ENCODE measurements at places on chromosomes 2 and 18. TPM values are rescaled to one million over a fixed set of nuclear protein-coding genes. Genes with fewer than 3 reads are reported as not detected.
A peak's percentile ranks its signal among the peaks of the same experiment; 100 is the strongest.

GRCh38 chr18:53698907-53699306 lies 525.6 kb downstream of the MBD2 start:
- peak; percentile 33 for DNase-seq

DNA sequence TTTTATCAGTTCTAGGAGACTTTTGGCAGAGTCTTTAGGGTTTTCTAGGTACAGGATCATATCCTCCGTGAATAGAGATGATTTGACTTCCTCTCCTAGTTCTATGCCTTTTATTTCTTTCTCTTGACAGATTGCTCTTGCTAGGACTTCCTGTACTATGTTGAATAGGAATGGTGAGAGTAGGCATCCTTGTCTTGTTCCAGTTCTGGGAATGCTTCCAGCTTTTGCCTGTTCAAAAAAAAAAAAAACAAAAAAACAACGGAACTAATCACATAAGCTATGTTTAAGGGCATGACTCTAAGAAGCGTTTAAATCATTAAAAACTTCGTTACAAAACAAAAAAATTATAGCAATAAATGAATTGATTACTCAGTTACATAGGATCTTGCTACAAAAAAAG lies 145.7 kb downstream of the NUP35 start:
- DNase-seq = no peak

- DNase-seq = no peak
These were observed 32.5 kb upstream of the PUM2 start for GRCh38 chr2:20382965-20383810.

DNA sequence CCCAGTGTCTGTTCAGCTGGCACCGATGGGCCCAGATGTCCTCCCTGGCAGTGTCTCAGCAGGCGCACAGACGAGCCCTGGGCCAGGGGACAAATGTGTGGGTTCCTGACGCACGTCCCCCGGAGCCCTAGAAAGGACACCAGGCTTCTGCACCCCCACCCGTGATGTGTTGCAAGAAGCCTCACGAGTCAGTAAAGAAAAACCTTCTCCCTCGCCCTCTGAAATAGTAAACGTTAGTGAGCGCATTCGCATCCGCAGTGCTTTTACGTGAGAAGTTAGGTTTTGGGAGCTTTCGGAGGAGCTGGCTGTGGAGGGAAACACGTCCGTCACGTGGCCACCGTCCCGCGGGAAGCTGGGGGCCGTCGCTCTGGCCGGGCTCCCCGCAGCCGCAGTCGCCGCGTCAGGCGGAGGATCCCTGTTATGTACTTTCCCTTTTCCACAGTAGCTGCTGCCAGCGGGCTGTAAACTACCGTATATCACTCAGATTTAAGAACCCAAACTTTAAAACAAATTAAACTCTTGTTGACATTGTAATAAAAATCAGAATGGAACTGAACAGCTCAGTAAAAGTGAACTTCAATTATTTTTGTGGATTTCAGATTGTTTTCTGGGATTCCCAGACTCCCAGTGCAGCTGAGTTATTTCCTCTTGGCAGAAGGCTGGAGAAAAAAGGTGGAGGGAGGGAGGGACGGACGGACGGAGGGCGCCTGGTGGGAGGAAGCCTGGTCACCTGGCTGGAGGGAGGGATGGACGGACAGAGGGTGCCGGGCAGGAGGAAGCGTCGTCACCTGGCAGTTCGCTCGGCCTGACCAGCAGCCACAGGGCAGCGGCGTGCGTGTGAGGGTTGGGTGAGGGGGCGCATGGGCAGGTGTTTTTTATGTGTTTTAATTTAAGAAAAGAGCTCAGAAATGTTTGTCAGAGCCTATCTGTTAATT lies 112.1 kb downstream of the NFATC1 start:
- peak; percentile 89 for DNase-seq

GRCh38 chr2:127576433-127577207 lies 41.1 kb downstream of the MYO7B start:
- DNase-seq = peak; percentile 60

- DNase-seq = no peak
These were observed 50.8 kb downstream of the EPHA4 start for GRCh38 chr2:221521233-221521845.

- peak; percentile 40 for DNase-seq
These were observed 123.2 kb downstream of the PHLPP1 start for GRCh38 chr18:62838475-62839098.

GRCh38 chr2:237696461-237696860 lies 69.1 kb downstream of the LRRFIP1 start:
- no peak for DNase-seq

GRCh38 chr2:34899079-34899478 lies 1300.0 kb upstream of the FAM98A start:
- DNase-seq = no peak

- DNase-seq = no peak
These were observed 177.6 kb upstream of the HDAC4 start for GRCh38 chr2:239578381-239578780.

GRCh38 chr2:193584522-193584938 lies 1389.8 kb upstream of the TMEFF2 start:
- no peak for DNase-seq

- DNase-seq = no peak
These were observed 1.6 kb upstream of the MARCHF4 start for GRCh38 chr2:216373896-216374295.

- DNase-seq = no peak
These were observed 3.4 kb upstream of the IER3IP1 start for GRCh38 chr18:47179520-47179919.

DNA sequence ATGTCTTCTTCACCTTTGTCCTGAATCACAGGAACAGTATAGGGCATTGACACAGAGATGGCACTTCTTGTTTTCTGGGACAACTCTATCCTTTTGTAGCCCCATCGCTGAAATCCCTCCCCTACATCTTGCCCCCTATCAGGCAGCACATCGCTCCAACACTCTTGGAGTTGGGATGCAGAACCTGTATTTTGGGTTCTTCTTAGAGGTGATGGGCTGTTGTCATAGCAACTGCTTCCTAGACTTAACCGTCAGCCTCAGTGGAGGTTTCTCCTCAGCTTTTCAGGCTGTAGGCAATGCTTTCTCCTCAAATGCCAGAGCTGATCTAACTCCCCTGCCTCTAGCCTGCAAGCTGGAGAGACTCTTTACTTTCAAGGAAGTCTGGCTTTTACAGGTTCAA lies 99.9 kb upstream of the SPRED2 start:
- DNase-seq = no peak

DNA sequence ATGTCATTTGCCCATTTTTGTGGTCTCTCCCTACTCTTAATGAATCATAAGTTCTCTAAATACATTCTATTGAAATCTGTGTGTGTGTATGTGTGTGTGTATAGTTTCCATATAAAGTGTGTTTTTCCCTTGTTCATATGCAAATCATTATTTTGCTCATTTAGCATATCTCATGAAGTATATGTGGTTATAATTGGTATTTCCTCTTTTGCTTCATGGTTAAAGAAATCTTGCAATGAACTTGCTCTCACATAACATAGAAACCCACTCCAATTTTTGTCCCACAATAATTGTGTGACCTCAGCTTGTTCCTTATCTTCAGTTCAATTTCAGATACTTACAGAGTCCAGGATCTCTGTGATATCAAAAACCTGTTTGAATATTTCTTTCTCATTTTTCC lies 1.2 kb downstream of the CPO start:
- DNase-seq = no peak

GRCh38 chr2:126883666-126884040 lies 15.0 kb upstream of the TEX51 start:
- no peak for DNase-seq

LOXHD1 gene
- total RNA-seq = 0.76 TPM

RAMP1 gene
- total RNA-seq = 7.0 TPM

EML4 gene
- 79.3 TPM for total RNA-seq

CAPN14 gene
- 0.26 TPM for total RNA-seq

PDCD1 gene
- 1.1 TPM for total RNA-seq

CASP10 gene
- total RNA-seq = 30.3 TPM

TMEM37 gene
- 31.2 TPM for total RNA-seq

ADNP2 gene
- total RNA-seq = 14.4 TPM

NMUR1 gene
- total RNA-seq = 0.96 TPM

PRKAG3 gene
- not detected for total RNA-seq

MBD2 gene
- total RNA-seq = 63.5 TPM

TANC1 gene
- 40.1 TPM for total RNA-seq

C2orf15 gene
- total RNA-seq = 4.0 TPM

Data from left lung (tissue), 14 donors.